Cerebellum (tissue), 4 donors: ENCODE measurements at places on chromosomes 12 and 14. TPM values are rescaled to one million over a fixed set of nuclear protein-coding genes. Genes with fewer than 3 reads are reported as not detected.

GRCh38 chr12:112937741-112938719, at the start of gene OAS3:
Gene OAS3 (plus strand): TSS chr12:112938474. CDS start chr12:112938531, 57 bp downstream.
- peak; percentile 54 for DNase-seq

DNA sequence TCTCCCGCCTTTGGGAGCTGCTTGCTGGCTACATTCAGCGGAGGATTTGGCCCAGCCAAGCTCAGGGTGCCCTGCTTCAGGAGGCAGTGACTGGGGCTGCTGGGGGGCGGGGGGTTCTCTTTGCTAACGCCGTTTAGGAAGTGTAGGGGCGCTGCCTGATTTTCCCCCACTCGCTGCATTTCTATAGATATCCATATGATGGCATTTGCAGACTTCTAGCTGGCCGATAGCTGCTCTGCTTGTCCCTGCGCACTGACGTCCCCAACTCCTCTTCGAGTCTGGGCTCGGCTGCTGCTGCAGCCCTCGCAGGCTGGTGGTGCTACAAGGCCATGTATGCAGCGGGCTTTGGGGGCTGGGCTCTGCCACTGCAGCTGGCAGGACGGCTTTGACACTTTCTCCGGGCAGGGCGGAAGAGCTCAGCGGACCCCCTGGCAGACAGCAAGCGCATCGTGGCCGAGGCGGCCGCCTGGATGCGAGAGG, 3.1 kb downstream of the LRFN5 start:
- peak; percentile 15 for DNase-seq

DNA sequence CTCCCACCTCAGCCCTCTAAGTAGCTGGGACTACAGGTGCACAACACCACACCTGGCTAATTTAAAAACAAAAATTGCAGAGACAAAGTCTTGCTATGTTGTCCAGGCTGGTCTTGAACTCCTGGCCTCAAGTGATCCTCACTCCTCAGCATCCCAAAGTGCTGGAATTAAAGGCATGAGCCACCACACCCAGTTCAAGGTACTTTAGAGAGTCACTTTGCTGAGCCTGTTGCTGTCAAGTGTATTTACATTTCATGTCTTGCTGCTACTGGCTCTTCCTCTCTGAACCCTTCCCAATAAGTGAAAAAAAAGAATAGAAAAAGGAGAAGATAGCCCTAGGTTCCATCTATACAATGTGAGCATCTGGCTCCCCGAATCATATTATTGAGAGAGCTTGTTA, 38.4 kb downstream of the SLCO1A2 start:
- no peak for DNase-seq

GRCh38 chr12:54337854-54338650, 13.1 kb downstream of the COPZ1 start:
- no peak for DNase-seq

- no peak for DNase-seq
Observed at GRCh38 chr12:82695531-82695930, 8.8 kb downstream of the TMTC2 start.

GRCh38 chr12:65787056-65787865, 37.0 kb upstream of the HMGA2 start:
- DNase-seq = no peak

GRCh38 chr14:101834800-101835547, 73.5 kb downstream of the PPP2R5C start:
- DNase-seq = no peak

GRCh38 chr14:56840221-56840620, 29.9 kb upstream of the OTX2 start:
- no peak for DNase-seq

- no peak for DNase-seq
Observed at GRCh38 chr12:28248555-28249145, 58.4 kb downstream of the CCDC91 start.

GRCh38 chr14:78023112-78023511, 147.1 kb upstream of the NRXN3 start:
- no peak for DNase-seq

DNA sequence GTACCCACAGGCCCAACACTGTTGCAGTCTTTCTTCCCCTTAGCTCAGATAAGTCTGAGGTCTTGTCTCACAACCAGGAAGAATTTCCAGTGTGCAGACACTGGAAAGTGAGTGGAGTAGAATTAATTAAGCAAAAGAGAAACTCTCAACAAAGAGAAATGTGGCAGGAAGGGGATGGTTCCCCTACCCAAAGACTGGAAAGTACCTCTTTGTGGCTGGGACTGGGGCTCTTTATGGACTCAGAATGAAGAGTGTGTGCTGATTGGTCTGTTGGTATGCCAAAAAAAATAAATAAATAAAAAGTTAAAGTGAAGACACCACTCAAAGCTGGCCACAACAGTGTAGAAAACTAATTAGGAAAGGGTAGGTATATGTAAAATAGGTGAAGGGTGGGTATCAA, 26.4 kb downstream of the GLIPR1L1 start:
- DNase-seq = no peak

GRCh38 chr12:23221926-23222325, 597.0 kb downstream of the ETNK1 start:
- no peak for DNase-seq

FBLN5 gene
- total RNA-seq = 6.1 TPM

CISTR gene
- total RNA-seq = not detected

INHBE gene
- total RNA-seq = not detected

SIX4 gene
- 1.3 TPM for total RNA-seq

SLC5A8 gene
- 3.1 TPM for total RNA-seq

ARMH4 gene
- total RNA-seq = 47.2 TPM

NRXN3 gene
- 92.6 TPM for total RNA-seq

C1QL4 gene
- total RNA-seq = 2.7 TPM

IFNG-AS1 gene
- not detected for total RNA-seq
